ENCODE measurements at places on chromosomes 5 and 9.

GRCh38 chr5:170538096-170538465 is 34.3 kb downstream of the KCNIP1 start:
- DNase-seq = no peak

- DNase-seq = no peak
Observed at GRCh38 chr9:93682155-93682968, 106.0 kb downstream of the PHF2 start.

- DNase-seq = no peak
Observed at GRCh38 chr5:18394443-18394804, 760.2 kb downstream of the TAF11L14 start.

- DNase-seq = no peak
Observed at GRCh38 chr5:27491047-27491446, 452.7 kb upstream of the CDH9 start.

GRCh38 chr9:129143031-129143927 is 32.1 kb downstream of the PTPA start:
- DNase-seq = peak; percentile 85

GRCh38 chr5:32545102-32545800 is 40.1 kb upstream of the SUB1 start:
- DNase-seq = no peak

GRCh38 chr5:2746561-2747032 is 4.9 kb downstream of the IRX2 start:
- DNase-seq = no peak

GRCh38 chr5:6775571-6775970 is 62.3 kb downstream of the TENT4A start:
- DNase-seq = no peak

- DNase-seq = no peak
Observed at GRCh38 chr5:113194591-113194990, 218.0 kb downstream of the DCP2 start.

DNA sequence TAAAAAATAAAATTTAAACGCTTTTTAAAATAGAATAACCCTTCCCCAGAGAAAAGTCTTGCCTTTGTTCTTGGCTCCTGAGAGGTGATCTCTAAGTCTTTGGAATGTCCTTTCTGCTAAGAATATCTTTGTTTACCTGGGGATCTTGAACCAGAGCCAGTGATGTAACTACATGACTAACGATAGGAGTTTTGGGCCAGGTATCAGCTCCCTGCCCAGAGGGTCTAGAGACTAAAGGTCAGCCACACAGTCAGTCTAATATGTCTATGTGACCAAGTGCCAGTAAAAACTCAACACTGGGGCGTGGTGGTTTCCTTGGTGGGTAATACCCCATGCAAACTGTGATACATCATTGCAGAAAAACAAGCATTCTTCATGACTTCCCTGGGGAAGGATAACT is 1351.9 kb upstream of the C9orf72 start:
- DNase-seq = no peak

DNA sequence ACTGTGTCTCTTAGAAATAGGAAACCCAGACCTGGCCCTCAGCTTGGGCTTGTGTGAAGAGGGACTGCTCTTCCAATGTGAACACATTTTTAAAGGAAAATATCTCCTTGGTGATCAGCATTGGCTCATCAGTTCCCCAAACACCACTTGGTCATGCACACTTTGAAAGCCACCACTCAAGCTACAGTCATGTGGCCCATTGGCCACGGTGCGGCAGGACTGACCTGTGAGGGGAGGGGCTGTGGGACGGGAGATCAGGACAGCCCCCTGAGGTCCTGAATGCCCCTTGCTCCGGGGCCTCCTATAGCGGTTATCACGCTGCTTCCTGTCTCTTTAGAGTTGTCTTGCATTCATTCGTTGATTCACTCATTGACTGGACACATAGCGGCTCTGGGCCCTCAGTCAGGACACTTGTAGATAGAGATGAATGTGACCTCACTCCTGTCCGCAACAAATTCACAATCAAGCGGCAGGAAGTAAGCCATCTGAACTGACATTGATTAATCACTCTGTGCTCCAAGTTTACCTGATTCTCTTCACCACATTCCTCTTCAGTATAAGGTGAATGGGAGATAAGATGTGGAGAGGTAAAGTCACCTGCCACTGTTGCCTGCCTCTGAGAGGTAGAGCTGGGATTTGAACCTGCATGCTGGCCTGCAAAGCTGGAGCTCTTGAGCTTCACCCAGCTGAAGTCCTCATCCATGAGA is 73.1 kb downstream of the COL15A1 start:
- no peak for DNase-seq

DNA sequence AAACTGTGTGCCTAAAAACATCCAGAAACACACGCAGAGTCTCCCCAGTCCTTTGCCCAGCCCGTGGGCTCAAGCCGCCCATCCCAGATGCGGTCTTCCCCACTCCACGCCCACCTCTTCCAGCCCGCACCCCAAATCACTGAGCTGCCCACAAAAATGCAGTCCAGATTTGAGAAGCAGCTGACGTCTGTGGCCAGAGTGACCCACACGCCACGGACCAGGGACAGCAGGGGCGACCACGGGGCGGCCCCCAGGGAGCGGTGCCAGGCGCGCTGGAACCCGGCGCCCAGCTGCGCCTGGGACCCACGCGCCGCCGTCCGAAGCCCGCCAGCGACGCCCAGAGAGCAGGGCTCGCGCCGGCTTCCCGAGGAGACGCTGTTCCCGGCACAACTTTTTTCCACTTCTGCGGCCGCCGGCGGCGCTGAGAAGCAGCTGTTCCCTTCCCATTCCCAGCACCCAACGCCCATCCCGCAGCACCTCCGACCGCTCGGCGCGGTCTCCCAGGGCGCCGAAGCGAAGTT is 674 bp downstream of the LHFPL2 start:
- no peak for DNase-seq

- DNase-seq = no peak
Observed at GRCh38 chr9:38047301-38048251, 21.5 kb downstream of the SHB start.

GRCh38 chr9:77554586-77555105 is 93.5 kb downstream of the GNA14 start:
- no peak for DNase-seq

DNA sequence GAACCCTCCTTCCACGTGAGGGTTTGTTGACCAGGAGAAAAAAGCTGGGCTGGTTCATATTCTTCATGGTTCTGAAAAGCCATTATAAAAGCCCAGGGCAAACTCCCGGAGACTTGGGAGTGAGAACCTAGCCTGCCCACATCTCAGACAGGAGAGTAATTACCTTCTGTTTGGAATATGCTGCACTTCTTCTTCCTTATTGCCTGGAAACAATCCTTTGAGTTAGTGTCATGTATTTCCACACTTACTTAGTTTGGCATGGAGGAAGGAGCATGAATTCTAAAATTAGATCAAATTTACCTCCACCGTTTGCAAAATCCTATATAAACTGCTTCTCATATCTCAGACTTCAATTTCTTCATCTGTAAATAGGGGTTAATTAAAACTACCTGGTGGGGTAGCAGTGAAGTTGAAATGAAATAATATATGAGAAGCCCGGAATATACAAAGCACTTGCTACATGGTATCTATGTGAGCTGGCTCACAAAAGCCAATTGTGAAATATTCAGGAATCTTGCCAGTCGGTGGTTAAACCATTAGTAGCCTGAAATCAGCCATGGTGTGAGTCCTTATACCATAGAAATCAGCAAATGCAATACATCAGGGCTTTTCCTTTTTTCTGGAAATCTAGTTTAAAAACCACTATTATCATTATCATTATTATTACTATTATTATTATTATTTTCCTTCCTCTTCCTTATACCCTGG is 140.0 kb upstream of the RAD23B start:
- DNase-seq = no peak

- no peak for DNase-seq
Observed at GRCh38 chr5:32030686-32031085, 143.4 kb downstream of the GOLPH3 start.

- DNase-seq = no peak
Observed at GRCh38 chr9:98330831-98331230, 75.4 kb upstream of the TBC1D2 start.

GRCh38 chr5:35134278-35135030 is 86.7 kb upstream of the AGXT2 start:
- DNase-seq = no peak

GRCh38 chr9:20031836-20032235 is 243.0 kb upstream of the SLC24A2 start:
- DNase-seq = no peak

GRCh38 chr5:14017904-14018303 is 73.4 kb upstream of the DNAH5 start:
- DNase-seq = no peak

- no peak for DNase-seq
Observed at GRCh38 chr5:156920042-156920860, 42.8 kb downstream of the TIMD4 start.

- DNase-seq = no peak
Observed at GRCh38 chr5:132227485-132228240, at the start of gene P4HA2. Gene P4HA2, minus strand, starts transcription at chr5:132227853. Its CDS starts 9,227 bp downstream, at chr5:132218626.

- no peak for DNase-seq
Observed at GRCh38 chr5:111720333-111720890, 36.6 kb downstream of the NREP start.

Data from CMK (cell line).